ENCODE measurements at places on chromosomes 3 and 15.

DNA sequence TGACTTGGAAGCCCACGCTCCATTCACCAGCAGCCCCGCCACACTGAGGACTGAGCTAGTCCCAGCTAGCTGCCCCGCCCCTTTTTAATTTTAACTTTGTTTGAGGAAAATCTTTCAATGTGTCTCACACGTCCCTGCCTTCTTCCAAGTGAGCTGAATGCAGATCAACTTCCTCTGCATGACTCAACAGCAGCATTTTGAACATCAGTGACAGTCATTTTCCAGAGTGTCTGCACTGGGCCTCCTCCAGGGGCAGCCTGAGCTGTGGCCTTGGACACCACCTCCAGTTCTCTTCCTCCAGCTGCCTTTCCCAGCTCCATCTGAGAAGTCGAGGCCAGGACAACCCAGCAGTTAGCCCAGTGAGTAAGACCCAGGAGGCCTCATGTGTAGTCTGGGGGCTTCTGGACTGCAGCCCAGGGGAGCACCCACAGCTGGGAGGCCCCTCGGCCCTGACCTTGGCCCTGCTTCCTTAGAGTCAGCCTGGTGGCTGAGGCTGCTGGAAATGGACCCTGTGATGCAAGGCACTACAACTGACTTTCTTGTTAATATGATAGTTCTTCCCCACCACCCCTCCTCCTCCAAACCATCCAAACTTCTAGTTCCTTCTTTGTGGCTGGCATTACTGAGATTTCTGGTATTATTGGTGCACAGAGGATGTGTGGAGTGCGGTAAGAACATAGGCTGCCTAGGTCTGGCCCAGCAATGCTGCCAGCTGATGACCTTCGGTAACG lies 21.4 kb upstream of the ESYT3 start:
- no peak for DNase-seq

GRCh38 chr3:25695731-25696420 lies 31.2 kb upstream of the TOP2B start:
- DNase-seq, result no peak

GRCh38 chr3:196208942-196209695 lies 2.1 kb downstream of the ZDHHC19 start:
- DNase-seq, result no peak

GRCh38 chr3:123841476-123842238 lies 42.5 kb downstream of the MYLK start:
- DNase-seq, result no peak

DNA sequence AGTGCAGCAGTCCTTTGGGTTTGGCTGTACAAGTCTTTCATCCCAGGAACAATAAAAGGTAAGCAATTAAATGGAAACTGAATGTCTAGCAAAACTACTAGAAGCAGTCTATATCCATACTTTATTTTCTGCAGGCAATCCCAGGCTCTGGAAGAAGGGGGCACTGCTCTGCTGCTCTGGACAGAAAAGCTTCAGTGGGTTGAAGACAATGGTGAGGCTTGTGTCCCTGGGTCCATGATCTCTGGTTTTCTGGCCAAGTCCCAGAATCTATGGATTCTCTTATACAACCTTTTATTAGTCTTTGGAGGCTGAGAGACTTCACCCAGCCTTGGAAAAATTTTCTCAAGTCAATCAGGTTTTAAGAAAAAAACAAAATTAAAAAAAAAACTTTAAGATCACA lies 35.6 kb downstream of the SCAP start:
- peak; percentile 52 for DNase-seq

- no peak for DNase-seq
These were observed 310.8 kb downstream of the SHQ1 start for GRCh38 chr3:72537448-72537847.

DNA sequence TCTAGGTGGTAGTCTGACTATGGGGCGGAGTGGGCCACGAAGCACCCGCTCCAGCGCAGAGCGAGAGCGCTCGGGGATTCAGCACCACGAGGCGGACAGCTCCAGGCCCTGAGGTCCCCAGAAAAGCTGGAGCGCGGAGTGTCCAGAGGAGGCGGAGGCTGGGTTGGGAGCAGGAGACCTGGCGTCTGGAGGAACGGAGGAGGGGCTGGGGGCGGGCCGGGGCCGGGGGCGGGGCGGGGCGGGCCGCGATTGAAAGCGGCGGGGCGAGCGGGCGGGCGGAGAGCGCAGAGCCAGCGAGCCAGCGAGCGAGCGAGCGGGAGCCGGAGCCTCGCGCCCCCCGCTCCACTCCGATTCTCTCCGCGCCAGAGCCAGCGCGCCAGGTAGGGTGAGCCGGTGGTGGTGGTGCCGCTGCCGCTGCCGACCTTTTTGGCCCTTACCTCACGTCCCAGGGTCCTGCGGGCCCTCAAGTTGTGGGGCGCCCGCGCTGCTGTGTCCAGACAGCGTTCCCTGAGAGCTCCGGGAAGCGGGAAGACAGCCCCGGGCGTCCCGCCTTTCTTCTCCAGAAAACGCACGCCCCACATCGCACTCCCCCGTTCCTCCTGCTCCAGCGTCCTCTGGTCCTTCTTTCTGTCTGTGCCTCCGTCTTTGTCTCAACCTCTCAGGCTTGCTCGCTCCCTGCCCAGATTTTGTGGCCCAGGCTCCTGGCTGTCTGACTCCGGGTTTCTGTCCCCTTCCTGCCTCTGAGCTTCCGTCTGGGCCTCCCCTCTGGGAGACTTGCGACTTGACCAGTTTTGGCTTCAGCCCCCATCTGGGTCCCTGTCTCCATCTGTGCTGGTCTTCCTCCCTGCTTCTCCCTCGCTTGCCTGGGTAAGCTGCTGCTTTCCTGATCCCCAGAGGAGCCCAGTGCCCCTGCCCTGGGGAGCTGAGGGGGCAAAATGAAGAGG lies at the start of gene GRM2:
Gene GRM2, plus strand, starts transcription at position 281 of the 944 bp plus-strand sequence. CDS start 1,916 bp downstream, outside the sequence.
- peak; percentile 50 for DNase-seq

- DNase-seq, result no peak
These were observed 185.3 kb upstream of the FEZF2 start for GRCh38 chr3:62558549-62559112.

DNA sequence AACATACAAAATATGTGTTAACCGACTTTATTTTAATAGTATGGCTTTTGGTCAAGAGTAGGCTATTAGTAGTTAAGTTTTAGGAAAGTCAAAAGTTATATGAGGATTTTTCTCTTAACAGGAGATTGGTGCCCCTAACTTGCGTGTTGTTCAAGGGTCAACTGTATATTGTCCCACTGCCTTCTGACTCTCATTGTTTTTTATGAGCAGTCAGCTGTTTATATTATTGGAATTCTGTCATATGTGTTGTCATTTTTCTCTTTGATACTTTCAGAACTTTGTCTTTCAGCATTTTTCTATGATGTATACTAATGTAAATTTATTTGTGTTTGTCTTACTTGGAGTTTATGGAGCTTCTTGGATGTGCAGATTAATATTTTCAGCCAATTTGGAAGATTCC lies 142.1 kb upstream of the CMC1 start:
- DNase-seq, result no peak

DNA sequence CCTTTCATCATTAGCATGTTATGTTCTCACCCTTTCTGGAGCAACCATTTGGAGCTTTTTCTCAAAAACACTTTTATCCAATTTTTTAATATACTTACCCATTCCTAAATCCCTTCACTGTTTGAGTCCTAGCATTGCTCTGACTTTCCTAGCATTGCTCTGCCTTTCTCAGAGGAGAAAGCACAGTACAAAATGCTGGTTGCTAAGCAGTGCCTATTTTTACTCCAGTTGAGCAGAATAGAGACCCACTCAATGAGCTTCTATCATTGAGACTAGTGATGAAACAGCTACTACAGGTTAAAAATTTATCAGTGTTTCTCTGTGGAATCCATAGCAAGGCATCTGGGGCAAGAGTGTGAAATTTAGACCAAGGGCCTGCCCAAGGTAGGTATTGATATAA lies 21.8 kb upstream of the IL1RAP start:
- DNase-seq, result no peak

DNA sequence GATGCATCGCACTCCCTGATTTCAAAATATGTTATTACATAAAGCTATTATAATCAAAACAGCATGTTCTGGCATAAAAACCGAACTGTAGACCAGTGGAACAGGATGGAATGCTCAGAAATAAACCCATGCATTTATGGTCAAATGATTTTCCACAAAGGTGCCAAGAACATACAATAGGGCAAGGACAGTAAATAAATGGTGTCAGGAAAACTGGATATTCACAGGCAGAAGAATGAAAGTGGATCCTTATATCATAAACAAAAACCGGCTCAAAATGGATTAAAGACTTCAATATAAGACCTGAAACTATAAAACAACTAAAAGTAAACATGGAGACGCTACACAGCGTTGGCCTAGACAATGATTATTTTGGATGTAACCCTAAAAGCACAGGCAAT lies 22.6 kb downstream of the USP50 start:
- DNase-seq, result no peak

- DNase-seq, result no peak
These were observed 153.4 kb downstream of the ERC2 start for GRCh38 chr3:56314842-56315241.

GRCh38 chr3:101861212-101861788 lies 12.0 kb downstream of the NFKBIZ start:
- DNase-seq, result no peak

Data from hypothalamus (tissue), 51 donors.